ENCODE measurements at places on chromosomes 7 and 10.

DNA sequence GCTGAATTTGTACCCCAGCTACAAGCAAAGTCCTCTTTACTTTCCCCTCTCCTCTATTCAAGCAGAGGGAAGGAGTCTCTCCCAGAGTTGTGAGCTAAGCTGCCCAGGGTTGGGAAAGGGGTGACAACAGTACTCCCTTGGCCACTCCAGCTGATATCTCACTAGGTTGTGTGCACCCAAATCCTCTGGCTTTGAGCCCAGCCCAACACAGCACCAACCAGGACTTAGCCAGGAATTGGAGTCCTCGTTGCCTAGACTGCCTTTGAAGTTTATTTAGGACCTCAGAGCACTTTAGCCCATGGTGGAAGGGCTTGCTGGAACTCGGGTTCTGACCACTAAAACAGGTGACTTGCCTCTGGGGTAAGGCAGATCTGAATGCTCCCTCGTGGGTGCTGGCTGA is 35.7 kb upstream of the DYNC1I1 start:
- DNase-seq = no peak

- no peak for DNase-seq
Observed at GRCh38 chr10:64010711-64011110, 489.5 kb downstream of the REEP3 start.

GRCh38 chr7:38323156-38323555 is 49.7 kb upstream of the TARP start:
- DNase-seq = no peak

DNA sequence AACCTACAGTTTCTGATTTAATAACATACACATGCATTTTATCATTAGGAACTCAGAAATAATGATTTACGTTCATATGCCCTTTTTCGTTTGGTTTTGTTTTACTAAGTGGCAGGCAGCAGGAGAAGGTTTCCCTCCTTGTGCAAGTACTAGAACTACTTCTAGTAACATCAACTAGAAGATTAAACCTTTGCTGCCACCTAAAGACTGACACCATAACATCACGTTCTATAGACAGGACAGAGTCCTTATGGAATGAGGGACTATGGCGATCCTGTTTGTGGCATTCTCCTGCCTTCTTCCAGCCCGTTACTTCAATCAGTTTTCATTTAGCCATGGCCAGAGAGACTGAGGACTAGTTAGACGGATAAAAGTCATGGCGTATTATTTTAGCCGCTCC is 53.2 kb downstream of the GAD2 start:
- no peak for DNase-seq

GRCh38 chr7:26212921-26213718 is 11.6 kb downstream of the CBX3 start:
- no peak for DNase-seq

GRCh38 chr7:70630818-70631457 is 501.0 kb upstream of the GALNT17 start:
- DNase-seq = no peak

GRCh38 chr10:19133992-19134391 is 85.4 kb downstream of the MALRD1 start:
- no peak for DNase-seq

DNA sequence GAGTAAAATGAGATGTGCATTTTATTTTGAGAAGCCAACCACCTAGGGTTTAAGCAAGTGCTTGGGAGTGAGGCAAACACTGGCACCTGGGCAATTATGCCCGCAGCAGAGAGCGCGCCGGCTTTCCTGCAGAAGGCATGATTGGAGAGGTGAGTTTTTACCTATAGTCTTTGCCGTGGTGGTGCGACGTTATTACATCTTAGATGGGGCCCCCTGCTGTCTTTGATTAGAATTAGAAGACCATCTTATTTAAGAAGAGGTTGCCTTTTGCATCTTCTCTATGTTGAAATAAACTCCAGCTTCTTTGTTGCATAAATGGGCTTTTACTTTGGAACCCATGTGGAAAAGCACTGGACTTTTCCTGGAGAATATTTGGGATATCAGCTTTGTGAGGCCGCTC is 409.5 kb downstream of the GLRX3 start:
- no peak for DNase-seq

- DNase-seq = no peak
Observed at GRCh38 chr10:78588194-78588811, 480.5 kb upstream of the ZMIZ1 start.

GRCh38 chr7:12094365-12094921 is 116.7 kb upstream of the TMEM106B start:
- DNase-seq = no peak

DNA sequence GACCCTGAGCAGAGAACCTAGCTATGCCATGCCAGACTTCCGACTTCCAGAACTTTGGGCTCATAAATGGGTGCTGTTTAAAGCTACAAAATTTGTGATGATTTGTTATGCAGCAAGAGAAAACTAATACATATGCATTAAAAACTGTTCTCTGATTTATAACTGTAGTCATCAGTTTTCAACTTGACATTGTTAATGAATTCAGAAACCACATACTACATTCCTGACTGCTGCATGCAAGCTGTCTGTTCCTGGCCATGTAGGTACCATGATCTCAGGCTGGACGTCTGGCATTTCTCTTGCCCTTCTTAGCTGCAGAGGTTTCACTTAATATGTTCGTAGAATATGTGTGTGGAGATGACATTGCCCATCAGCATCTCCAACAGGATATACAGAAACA is 28.4 kb downstream of the MKX start:
- no peak for DNase-seq

GRCh38 chr10:86312701-86313270 is 53.8 kb downstream of the GRID1 start:
- DNase-seq = no peak

- DNase-seq = no peak
Observed at GRCh38 chr7:120273476-120273975, 551 bp downstream of the KCND2 start.

GRCh38 chr7:51253157-51253556 is 63.5 kb downstream of the COBL start:
- no peak for DNase-seq

DNA sequence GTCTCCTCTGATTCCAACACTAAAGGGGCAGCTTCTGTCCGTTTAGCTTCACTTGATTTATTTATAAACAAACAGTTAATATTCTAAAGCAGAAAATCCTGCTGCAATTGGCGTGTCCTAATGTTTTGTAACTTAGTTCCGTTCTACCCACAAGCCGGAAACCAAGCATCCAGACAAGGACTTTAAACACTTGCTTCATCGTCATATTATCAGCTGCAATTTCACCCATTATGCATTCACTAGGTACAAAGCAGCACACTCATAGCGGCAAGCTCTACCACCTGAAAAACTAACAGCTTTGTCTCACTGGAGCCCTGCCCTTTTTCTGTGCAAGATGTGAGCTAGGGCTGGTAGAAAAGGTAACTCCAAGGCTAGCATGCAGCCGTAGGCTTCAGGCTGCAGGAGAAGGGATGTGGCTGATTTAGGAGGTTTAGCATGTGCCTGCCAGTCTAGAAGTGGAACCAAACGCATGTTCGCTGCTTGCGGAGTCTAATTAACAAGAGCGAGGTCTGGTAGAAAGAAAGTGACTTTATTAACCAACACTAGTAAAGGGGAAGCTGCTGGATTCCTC is 43.7 kb upstream of the BPGM start:
- DNase-seq = no peak
